ENCODE measurements at places on chromosomes 6 and 20.
A peak's percentile ranks its signal among the peaks of the same experiment; 100 is the strongest.

- no peak for DNase-seq
Measured at GRCh38 chr6:36968266-36968977, 13.9 kb downstream of the PI16 start.

DNA sequence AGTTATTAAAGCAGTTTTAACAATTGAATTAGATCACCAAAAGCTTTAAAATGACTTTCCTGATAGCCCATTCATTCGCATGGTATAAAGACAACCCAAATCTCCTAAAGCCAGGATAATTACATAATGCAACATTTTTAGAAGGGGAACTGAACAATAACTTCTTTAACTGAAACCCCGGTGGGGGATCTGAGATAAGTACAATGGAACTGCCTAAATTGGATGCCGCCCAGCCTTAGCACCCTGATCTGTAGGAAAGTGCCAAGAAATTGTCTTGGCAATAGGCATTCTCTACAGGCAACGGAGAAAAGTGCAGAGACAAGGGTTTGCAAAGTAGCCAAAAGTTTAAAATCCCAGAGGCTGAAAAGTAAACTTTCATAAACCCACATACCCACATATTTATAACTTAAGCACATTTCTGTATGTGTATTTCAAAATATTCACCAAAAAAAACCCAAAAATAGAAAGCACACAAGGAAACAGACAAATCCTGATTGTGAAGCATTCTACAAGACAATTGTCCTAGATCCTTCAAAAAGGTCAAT is 98.8 kb upstream of the BEND6 start:
- no peak for DNase-seq

- no peak for DNase-seq
Measured at GRCh38 chr6:12032783-12033573, 20.9 kb downstream of the HIVEP1 start.

GRCh38 chr20:56348746-56349145 is 10.0 kb upstream of the FAM210B start:
- DNase-seq: no peak

DNA sequence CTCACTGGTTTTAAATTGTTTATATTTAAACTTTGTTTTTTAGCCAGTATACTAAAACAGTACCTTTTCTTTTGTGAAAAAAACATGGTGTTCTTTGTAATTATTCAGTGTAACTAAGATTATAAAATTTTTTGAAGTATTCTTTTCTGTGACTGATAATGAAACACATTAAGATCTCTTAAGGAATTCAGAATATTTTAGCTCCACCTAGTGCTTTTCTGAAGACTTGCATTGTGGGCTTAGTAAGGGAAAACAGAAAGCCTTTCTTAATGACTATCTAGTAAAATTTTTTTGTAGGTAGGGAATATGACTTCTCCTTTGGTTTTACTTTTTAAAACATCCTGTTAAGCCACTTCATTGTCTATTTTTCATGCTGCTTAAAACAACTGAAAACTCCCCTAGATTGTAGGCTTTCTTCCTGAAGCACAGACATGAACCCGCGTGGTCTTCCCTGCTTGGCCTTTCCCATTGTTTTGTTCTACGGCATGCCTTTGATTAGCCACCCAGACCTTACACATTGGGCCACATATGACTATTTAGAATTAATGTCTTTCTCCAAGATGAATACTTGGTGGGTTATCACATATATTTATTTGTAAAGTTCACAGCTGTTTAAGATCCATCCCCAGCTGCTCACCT is 72.1 kb downstream of the AFDN start:
- no peak for DNase-seq

- no peak for DNase-seq
Measured at GRCh38 chr6:64812138-64812537, 894.9 kb downstream of the EYS start.

- DNase-seq: no peak
Measured at GRCh38 chr6:88662163-88662580, 301.2 kb downstream of the RNGTT start.

- DNase-seq: no peak
Measured at GRCh38 chr20:50029697-50030461, 47.1 kb downstream of the SNAI1 start.

GRCh38 chr6:88609983-88610382 is 353.4 kb downstream of the RNGTT start:
- no peak for DNase-seq

DNA sequence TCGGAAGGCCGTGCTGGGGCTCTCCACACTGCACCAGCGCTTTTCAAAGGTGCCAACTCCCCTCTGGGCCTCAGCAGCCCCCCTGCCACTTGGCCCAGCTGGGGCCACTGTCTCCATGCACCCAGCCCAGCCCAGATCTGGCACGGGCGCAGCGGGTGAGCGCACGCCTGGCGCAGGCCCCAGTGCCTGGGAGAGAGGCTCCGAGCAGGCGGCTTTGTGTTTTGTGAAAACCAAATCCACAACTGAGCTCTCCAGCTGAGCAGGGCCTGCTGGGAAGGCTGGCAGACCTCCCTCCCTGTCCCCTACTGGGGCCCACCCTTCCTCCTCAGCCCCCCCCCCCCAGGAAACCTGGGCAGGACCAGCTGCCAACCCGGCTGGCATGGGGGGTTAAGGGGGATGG is 17.0 kb downstream of the MDGA1 start:
- no peak for DNase-seq

GRCh38 chr6:91575032-91575431 is 988.2 kb upstream of the MAP3K7 start:
- DNase-seq: no peak

DNA sequence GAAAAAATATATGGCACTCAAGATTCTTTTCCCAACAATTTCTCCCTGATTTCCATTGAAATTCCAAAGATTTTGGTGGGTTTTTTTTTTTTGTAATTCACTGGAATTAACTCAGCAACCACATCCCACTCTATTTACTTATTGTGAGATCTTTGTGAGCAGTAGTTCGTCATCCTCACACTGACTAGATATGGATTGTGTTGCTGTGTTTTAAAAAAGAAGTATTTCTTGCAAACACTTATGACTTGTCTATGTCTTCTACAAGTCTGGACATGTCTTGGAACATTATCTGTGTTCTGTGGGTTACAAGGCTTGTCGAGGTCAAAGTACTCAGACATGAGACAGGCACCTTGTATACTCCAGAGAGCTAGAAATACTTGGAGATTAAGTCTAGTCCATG is 7.3 kb upstream of the TENT5A start:
- DNase-seq: no peak

- peak; percentile 23 for DNase-seq
Measured at GRCh38 chr6:116371120-116371917, 572 bp downstream of the DSE start.

DNA sequence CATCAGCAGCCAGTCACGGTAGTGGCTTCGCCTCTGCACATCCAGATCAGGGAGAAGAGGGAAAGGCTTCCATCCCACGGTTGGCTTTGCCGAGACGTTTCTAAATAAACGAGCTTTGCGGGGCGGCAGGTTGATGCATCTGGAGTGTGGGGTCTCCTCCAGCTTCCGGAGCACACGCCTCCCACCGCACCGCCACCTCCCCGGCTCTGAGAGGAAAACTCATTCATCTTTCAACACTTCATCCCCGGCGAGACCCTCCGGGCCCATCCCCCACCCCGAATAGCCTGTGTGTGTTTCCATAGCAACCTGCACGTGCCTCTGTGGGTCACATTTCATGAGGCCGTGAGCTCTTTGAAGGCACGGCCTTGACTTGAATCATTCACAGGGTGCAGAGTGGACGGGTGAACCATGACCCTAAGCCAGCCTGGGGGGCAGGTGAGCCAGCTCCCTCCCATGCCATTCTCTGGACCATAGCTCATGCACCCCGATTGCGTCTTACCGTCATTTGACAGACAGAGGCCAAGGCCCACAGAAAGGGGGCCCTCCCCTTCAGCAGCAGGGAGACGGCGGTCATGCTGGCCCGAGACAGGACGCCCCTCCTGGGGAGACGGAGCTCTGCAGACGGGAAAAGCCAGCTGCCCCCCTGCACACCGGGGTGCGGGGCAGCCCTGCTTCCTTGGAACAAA is 16.2 kb upstream of the CHRNA4 start:
- no peak for DNase-seq

DNA sequence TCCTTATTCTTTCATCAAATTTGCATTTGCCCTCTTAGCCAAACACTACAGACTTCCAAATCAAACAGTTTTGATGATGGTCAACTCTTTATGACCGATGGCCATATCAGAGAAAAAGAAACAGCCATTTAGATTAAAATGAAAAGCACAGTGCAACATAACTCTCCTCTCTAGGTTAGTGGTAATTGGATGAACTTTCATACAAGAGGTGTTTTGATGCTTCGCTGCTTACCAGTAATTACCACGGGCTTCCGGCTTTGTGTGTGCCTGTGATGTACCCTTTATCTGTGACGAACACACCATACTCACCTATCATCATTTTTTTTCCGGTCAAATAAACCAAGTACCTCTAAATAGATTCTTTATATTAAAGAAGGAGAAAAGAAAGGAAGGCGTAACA is 181.8 kb downstream of the FOXA2 start:
- no peak for DNase-seq

GRCh38 chr6:19803331-19804204 is 33.6 kb upstream of the ID4 start:
- DNase-seq: no peak

GRCh38 chr6:168450917-168451316 is 9.9 kb downstream of the SMOC2 start:
- no peak for DNase-seq

GRCh38 chr20:45771182-45771759 is 20.4 kb downstream of the WFDC3 start:
- peak; percentile 77 for DNase-seq

GRCh38 chr6:17580518-17581048 is 19.5 kb upstream of the FAM8A1 start:
- peak; percentile 34 for DNase-seq

- peak; percentile 65 for DNase-seq
Measured at GRCh38 chr20:49484180-49485140, 2.0 kb upstream of the KCNB1 start.

DNA sequence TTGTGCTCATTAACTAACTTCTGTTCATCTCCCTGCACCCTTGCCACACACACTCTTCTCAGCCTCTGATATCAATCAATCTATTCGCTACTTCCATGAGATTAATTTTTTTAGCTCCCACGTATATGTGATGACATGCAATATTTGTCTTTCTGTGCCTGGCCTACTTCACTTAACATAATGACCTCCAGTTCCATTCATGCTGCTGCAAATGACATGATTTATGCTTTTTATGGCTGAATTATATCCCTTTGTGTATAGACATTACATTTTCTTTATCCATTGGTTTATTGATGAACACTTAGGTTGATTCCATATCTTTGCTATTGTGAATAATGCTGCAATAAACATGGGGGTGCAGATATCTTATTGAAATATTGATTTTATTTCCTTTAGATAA is 50.8 kb upstream of the SPTLC3 start:
- DNase-seq: no peak

DNA sequence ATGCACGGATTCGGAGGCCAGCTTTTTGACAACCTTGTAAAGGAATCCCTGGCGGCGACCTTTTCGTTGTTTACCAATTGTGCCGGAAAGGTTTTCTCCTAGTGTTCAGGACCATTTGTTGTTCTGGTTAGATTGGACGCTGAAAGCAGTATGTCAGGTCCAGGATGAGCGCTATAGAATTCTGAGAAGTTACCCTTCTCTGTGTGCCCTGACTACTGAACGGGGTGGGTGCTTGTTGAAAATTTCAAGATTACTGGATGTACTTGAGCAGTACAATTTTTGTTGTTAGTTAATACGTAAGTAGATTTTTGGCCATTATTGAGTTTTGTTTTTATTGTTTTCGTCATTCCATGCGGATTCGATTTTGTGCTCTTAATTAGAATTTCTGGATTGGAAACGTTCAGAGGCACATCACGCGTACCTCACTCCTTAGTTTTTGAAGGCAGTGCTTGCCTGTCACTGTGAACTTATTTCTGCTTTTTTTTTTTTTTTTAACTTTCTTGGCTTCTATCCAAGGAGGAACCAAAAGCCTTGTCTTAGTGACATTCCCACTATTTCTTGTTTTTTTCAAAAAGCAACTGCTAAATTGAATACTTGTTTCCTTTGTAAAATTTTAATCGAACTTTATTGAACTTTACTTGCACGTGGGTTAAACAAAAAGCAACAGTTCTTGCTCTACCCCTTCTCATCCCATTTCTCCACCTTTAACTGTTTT is 898 bp downstream of the XRN2 start:
- no peak for DNase-seq

DNA sequence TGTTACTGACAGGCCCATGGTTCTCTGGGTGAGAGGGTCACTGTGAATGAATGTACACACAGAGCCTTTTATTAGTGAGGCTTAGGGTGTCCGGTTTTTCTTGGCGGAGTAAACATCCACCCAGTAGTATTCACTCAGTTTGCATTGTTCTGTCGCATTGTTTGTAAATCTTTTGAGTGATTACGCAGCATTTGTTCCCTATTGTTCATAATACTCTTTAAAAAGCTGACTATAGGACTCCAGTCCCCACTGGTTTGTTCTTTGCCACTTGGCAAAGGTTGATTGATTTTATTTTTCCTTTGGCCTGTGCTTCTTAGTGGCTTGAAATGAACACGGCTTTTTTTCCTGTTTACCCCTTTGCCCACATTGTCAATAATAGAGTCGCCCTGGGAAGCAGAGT is 130.1 kb upstream of the ESR1 start:
- DNase-seq: no peak

DNA sequence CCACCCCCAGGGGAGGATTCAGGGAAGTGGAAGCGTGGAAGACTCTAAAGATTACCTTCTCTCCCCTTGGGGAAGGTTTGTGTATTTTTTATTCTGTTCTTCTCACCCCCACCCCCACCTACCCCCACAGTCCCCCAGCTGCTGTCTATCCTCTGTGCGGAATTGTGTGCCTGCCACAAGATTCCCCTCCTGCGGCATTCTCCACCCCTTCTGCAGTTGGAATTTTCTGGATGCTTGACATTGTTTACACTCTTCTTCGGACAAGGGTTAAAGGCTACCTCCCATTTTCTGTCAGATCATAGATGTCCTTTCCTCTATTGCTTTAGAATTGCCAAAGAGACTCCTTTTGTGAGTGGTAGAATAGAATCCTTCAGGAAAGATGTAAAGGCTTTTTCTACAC is 60.4 kb upstream of the EDN3 start:
- no peak for DNase-seq

DNA sequence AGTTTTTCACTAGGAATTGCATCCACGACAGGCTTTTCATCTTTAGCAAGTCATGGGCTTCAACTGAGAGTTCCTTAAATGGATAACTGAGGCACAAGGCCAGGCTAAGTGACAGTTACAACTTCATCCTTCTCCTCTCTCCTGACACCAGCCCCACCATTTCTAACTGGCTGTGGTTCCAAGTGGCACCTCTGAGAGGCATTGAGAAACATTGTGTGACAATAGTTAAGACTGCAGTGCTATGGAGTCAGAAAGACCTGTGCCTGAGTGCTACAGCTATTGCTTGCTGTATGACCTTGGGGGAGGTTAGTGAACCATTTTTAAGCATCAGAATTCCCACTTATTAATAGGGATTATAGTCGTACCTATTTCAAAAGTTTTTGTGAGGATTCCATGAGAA is 26.2 kb upstream of the MLIP start:
- DNase-seq: no peak
